Right cardiac atrium (tissue), 5 donors: ENCODE measurements at places on chromosomes 7 and 10.

DNA sequence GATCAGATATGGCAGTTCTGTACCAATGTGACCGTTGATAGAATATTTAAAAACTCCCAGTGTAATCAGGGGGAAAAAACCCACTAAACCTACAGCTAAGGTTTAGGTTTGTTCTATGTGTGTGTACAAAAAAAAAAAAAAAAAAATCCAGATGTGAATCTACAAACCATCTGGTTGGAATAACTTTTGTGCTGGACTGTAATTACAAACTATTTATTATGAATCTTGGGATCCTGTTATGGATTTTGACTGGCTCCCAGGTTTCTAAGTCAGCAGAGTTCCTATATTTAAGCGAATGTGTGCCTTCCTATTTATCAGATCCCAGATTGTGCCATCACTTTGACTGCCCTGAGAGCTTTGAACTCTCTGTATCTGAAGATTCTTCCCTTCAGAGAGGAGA is 29.1 kb downstream of the BMPER start:
- DNase-seq = no peak

GRCh38 chr7:82154728-82155127 is 288.8 kb downstream of the CACNA2D1 start:
- no peak for DNase-seq

- DNase-seq = no peak
Observed at GRCh38 chr10:58704226-58704625, 191.6 kb downstream of the BICC1 start.

DNA sequence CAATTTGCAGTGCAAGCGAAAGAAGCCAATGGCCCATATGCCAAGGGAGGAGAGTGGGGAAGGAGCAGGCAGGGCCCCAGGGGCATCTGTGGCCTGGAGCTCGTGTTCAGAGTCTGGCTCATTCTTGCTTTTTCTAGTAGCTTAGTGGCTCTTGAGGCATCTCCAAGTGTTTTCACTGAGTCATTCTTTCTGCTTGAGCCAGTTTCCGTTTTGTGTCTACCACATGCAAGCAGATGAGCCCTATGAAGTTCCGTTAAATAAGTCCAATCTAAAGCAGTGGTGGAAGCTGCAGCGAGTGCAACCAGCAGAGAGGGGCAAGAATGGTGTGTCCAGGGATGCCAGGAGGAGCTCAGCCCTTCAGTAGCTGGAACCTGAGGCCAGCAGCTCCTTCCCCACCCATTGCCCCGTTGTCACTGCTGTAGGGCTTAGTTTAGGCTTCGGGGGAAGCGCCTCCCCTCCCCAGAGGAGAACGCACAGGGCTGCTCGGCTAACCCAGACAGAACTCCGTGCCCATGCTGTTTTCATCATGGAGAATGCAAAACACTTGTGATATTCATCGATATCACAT is 57.4 kb upstream of the EBF3 start:
- DNase-seq = no peak

- DNase-seq = no peak
Observed at GRCh38 chr10:98577578-98577977, 130.8 kb upstream of the HPS1 start.
